ENCODE measurements at places on chromosomes 1 and 21.

- DNase-seq: no peak
Observed at GRCh38 chr1:23524163-23524562, 6.9 kb downstream of the E2F2 start.

DNA sequence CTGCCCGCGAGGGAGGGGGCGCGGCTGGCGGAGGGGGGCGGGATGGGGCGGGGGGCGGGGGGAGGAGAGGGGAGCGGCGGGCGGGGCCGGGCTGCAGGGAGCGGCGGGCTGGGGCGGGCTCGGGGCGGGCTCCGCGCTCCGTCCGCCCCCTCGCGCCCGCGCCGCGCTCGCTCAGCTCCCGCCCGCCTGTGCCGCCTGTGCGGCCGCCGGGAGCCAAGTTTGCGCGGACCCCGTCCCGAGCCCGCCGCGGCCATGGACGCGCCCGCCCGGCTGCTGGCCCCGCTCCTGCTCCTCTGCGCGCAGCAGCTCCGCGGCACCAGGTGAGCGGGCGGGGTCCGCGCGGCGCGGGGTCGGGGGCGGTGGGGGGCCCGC, at the start of gene GABRD:
Gene GABRD, plus strand, starts transcription at position 174 of the 372 bp plus-strand sequence. Its CDS starts 79 bp downstream, at position 253.
- DNase-seq: peak; percentile 85

DNA sequence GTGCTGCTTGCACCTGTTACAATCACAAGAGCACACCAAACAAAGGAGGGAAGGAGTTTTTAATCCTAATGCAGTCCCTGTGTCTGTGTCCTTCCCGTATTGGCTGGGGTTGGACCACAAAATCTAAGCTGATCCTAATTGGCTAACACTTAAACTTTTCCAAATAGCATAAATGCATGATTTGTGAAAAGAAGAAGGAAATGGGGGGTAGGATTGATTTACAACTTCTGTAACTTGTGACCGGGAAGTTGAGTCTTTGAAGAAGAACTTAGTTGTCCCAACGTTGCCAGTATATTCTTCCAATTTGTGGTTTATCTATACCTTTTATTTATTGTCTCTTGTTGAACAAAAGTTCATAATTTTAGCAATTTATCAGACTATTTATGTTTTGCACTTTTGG, 11.8 kb upstream of the IPP start:
- DNase-seq: no peak

DNA sequence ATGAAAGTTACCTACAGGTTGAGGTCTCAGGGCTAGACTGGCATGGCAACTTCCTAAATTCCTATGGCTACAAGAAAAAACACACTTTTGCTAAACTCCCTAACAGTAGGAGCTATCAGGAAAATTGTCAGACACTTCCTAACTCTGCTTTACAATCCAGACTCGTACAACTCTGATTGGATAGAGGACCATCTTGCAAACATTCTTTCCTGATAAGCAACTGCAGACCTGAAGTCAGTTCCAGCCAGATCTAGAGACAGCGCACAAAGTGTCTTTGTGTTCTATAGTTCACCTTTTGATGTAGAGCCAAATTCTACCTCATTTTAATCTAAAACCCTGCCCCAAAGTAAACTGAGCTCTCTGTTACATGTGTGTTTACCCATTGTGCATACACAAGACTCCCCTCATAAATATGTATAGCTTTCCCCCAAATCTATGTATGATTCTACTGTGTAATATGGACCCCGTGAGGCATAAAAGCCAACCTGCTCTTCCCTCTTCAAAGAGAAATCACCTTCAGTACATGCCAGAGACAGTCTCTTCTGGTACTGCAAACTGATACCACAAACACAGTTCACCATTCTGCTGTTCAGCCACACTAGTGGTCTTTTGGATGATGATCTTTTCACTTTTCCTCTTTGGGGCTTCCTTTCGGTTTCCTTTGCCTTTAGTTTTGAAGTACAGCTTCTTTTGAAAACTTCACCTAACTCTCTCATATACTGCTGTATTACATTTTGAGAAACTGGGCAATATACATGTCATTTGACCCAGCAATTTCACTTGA, 21.7 kb downstream of the ZP4 start:
- DNase-seq: no peak

- DNase-seq: peak; percentile 76
Observed at GRCh38 chr1:91732291-91733107, 153.5 kb downstream of the TGFBR3 start.
